ENCODE measurements at places on chromosomes 2 and 18.

DNA sequence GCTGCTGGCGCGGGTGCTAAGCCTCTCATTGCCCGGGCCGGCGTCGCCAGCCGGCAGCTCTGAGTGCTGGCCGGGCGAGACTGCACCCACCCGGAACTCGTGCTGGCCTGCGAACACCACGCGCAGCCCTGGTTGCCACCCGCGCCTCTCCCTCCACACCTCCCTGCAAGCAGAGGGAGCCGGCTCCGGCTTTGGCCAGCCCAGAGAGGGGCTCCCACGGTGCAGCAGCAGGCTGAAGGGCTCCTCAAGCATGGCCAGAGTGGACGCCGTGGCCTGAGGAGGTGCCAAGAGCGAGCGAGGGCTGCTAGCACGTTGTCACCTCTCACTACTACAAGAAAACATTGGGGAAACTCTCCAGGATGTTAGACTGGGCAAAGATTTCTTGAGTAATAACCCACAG is 98.6 kb downstream of the SPIRE1 start:
- no peak for DNase-seq

GRCh38 chr18:231563-231962 is 36.3 kb downstream of the THOC1 start:
- DNase-seq: no peak

DNA sequence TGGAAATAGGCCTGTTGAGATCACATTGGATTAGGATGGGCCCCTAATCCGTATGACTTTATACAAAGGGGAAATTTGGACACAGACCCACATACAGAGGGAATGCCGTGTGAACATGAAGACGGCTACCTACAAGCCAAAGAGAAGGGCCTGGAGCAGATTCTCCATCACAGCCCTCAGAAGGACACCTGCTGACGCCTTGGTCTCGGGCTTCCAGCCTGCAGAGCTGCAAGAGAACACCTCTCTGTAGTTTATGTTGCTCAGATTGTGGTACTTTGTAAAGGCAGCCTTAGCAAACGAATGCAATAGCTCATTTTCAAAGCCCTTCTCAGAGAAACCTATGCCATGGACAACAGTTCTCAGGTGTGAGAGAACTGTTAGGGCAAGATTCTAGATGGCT is 86.1 kb downstream of the LONRF2 start:
- no peak for DNase-seq

- no peak for DNase-seq
Measured at GRCh38 chr18:68944330-68944729, 146.4 kb downstream of the CCDC102B start.

GRCh38 chr2:132776287-132776686 is 106.3 kb upstream of the LYPD1 start:
- no peak for DNase-seq

Data from GDM1 (cell line).